ENCODE measurements at places on chromosomes 16 and 17.
A peak's percentile ranks its signal among the peaks of the same experiment; 100 is the strongest.

DNA sequence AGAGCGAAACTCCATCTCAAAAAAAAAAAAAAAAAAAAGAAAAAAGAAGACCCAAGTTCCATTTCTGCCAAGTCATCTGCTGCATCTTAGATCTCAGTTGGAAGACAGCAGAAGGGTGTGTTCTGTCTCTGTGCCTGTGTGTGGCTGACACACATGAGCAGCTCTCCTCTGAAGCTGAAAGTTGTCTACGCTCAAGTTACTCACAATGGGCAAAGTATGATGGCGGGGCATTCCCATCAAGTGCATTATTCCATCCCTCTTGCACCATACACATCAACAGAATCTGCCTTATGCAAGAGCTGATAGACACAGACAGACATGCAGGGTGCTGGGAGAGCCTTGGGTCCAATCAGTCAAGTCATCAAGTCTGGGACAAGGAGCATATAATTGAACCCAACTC lies 402.2 kb downstream of the XYLT1 start:
- DNase-seq: no peak

GRCh38 chr17:75342996-75343395 lies 53.8 kb upstream of the SLC25A19 start:
- no peak for DNase-seq

GRCh38 chr16:50765260-50765659 lies 23.4 kb downstream of the CYLD start:
- DNase-seq: no peak

GRCh38 chr17:46943501-46944393 lies 20.8 kb downstream of the GOSR2 start:
- peak; percentile 63 for DNase-seq

- DNase-seq: no peak
Observed at GRCh38 chr16:23420011-23420410, 33.0 kb downstream of the COG7 start.

GRCh38 chr16:89561142-89561883 lies 831 bp downstream of the RPL13 start:
- DNase-seq: peak; percentile 71

DNA sequence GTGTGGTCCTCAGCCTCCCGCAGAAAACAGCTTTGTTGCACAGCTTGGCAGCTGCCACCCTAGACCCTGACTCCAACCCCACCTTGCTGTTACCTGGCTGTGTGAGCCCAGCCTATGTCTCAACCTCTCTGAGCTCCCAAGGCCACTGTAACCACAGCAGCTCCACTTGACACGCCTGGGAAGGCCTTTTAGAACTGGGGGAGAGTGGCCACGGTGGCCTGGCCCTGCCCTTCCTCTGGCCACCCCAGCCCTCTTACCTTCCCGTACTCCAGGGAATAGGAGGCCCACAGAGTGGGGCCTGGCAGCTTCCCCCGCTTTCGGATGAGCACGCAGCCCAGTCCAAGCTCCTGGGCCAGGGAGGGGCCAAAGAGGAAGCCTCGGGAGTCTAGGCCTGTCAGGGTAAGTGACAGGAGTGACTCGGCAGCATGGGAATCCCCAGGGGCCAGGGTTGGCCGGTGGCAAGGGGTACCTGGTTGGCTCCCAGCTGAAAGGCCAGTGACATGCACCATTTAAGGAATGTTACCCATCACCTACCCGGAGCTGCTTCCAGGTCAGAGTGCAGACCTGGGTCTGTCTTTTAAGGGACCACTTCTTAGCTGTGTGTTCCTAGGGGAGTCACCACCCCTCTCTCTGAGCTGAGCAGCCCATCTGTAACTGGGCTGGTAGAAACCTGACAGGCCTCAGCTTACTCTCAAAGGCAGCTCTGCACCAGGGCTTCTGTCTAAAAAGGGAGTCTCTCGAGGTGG lies 1.4 kb downstream of the APRT start:
- no peak for DNase-seq

DNA sequence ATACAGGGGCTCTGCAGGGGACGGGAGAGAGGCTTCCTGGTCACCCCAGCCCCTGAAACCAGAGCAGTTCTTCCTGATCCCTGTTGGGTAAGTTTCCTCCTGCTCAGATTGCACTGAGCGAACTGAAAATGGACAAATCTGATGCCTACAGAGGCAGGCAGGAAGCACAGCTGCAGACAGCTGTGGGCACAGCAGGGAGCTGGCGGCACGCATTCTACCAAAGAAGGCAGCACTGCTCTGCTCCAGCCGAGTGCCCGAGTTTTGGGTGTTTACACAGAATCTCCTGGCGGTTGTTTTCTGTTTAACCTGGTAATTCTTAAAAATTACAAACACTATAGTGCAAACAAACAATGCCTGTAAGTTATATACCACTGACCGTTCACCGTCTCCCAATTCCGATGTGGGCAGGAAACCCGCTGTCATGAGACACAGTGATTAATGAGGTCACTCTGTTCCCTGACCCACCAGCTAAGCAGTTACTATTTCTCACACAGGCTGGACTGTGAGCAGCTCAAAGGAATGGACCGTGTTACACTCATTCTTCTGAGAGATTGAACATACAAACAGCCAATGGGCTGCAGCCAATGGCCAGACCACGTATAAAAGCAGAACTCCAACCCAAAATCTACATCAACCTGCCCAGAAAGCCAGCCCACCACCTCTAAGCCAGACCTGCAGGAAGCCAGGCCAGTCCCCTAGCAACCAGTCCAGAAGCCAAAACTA lies 25.5 kb downstream of the NSMCE1 start:
- DNase-seq: peak; percentile 83

GRCh38 chr16:27514806-27515205 lies 34.9 kb downstream of the GTF3C1 start:
- DNase-seq: no peak

DNA sequence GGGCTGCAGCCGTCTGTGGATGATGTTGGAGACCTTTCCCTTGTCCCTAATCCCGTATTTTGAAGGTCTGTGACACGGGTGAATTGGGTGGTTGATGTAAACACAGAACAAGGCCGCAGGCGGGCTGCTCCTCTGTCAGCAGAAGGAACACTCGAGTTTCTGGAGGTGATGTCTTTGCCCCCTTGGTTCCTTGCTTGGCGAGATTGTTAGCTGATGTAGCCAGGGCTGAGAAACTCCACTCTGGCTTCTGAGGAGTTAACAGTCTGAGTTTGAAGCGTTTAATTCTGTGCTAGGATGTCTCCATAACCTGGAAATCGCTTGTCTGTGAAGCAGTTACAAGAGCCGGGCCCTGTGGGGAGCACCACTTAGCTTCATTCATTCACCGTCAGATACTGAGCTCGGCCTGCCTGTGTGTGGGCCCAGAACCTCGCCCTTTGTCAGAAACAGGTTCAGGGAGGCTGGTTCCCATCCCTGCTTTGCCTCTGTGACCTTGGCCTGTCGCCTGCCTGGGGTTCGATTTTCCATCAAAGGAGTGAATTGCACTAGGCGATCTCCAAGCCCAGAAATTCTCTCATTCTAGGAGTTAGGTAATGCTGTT lies 1.3 kb downstream of the MAPK8IP3 start:
- peak; percentile 58 for DNase-seq

DNA sequence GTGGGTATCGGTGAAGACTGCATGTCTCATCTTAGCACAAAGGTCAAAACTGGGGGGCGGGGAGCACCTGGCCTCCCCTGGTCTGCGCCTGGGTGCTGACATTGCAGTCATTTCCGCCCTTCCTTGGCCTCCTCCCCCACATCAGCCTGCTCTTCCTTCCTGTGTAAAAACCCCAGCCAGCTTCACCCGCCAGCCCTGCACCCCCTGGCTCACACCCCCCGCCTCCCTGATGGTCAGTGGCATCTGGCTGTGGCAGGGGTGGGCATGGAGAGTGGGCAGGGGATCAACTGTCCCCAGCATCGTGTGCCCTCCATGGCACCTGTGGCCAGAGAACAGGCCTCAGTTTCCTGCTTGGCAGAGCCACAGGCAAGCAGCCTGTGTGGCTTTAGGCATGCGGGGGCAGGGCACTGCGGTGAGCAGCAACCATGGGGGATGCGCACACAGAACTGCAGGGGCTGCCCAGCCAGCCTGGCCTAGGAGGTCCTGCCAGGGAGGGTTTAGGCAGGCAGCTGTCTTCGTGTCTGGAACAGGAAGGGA lies 26.5 kb upstream of the LASP1NB start:
- no peak for DNase-seq

GRCh38 chr17:81471818-81472456 lies 40.7 kb downstream of the ACTG1 start:
- DNase-seq: peak; percentile 92

- no peak for DNase-seq
Observed at GRCh38 chr17:75856062-75856756, 1.1 kb upstream of the WBP2 start.

- DNase-seq: no peak
Observed at GRCh38 chr16:49558451-49558850, 184.8 kb downstream of the C16orf78 start.

GRCh38 chr16:89155184-89155679 lies 16.3 kb upstream of the CDH15 start:
- DNase-seq: peak; percentile 47

DNA sequence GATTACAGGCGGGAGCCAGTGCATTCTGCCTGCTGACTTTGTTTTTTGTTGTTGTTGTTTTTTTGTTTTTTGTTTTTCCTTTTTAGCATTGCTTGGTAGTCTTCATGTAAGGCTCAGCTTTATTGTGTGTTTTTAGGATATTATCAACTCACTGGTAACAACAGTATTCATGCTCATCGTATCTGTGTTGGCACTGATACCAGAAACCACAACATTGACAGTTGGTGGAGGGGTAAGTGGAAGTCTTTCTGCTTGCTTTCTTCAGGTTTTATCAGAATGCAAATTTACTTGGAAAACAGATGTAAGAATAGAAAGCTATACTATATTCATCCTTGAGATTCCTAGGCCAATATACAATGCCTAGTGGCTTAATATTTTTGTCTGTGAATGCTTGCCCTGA lies 3.3 kb upstream of the CMTM1 start:
- no peak for DNase-seq

DNA sequence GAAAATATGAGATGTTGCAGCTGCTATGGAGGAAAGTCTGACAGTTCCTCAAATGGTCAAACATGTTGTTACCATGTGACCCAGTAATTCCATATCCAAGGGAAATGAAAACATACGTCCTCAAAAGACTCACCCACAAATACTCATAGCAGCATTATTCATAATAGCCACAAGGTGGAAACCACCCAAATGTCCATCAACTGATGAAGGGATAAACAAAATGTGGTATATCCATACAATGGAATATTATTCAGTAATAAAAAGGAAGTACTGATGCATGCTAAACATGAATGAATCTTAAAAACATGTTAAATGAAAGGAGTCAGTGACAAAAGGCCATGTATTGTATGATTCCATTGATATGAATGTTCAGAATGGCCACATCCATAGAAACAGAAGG lies 140.2 kb downstream of the PITPNC1 start:
- DNase-seq: no peak

DNA sequence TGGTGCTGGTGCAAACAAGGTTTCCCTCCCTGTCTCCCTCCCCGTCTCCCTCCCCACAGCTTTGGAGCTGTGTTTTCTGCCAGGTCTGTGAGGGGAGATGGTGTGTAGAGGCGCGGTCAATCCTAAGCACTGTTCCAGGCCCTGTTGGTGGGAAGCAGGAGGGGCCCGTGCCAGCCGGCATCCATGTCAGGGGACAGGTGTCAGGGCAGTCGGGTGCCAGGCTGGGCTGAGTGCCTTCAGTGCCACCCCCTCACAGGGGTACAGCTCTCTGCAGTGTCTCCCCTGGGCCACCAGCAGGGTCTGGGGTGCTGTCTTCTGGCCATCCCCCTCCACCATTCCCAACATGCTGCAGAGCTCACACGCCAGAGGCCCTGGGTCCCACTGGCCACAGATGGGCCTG lies 73.6 kb downstream of the KLHDC4 start:
- DNase-seq: no peak

DNA sequence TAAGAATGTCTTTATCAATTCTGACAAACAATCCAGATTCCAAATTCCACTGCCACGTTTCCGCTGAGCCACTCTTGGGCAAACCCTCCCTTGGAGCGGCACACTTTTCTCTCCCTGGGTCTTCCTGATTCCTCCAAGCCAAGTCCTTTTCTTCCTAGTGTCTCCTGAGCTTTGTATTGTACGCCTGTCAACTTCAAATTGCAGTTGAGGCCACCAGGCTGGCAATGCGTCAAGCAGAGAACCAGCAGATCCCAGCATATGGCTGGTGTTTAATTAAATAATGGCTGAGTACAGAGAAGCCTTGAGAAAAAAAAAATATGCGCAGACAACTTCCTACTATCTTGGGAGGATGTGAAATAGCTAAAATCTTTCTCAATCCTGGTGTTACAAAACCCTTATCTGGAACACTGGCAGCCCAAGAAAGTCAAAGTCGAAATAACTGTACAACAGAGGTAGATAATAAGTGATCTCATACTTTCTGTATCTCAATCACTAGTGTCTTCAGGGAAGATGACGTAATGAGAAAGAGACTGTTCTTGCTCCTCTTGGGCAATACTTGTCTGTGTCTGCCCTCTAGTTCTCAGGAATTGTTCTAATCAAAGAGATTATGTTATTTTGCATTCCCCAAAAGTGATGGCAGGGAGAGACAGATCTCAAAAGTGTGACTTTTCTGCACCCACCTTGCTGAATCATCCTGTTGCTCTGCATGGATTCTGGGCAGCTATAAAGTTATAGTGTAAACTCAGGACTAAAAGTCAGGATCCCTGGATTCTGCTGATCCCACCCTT lies 15.0 kb downstream of the SMIM36 start:
- no peak for DNase-seq

- peak; percentile 82 for DNase-seq
Observed at GRCh38 chr17:46191322-46192188, 1.7 kb downstream of the KANSL1 start.

DNA sequence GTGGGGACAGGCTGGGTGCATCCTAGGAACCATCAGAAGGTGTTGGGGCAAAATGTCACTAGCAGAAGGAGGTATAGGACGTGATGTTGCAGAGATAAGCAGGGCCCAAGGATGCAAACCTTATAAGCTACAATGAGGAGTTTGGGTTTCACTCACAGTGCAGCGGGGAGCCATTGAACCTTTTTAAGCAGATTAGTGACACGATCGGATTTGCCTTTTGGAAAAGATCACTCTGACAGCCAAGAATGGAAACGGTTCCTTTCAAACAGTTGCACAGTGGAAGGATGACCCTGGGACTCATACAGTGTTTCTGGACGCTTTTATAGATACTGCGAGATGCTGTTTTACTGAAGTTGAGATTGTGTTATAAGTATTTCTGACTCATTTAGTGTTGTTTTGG lies 131.8 kb upstream of the CACNG3 start:
- no peak for DNase-seq

DNA sequence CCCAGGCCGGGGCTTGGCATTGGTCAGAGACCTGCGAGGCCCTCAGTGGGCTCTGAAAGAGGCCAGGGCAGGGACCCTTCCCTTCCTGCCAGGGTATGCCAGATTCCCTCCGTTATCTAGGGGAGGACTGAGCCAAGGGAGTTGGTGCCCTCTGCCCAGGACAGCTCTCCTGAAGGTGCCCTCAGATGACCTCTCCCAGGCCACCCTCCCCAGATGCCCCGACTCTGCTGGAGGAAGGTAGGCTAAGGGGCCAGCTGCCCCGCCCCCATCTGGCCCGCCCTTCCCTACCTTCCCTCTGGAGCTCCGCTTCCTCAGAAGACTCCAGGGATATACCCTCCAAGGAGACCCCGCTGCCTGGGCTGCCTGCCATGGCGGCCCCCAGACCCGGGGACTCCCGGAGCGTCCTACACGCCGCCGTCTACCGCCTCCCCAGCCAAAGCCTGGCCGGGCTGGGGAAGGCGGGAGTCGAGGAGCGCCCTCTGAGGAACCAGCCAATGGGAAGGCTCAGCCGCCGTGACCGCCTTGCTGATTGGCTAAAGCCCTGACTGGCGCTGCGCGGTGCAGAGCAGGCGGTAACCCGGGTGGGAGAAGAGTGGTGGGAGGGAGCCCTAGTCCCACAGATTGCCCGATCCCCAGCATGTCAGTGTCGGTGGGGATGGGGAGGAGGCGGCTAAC lies 7.0 kb downstream of the MPP2 start:
- DNase-seq: peak; percentile 96

Measured in eye (tissue), 1 donor.